ENCODE measurements at places on chromosomes 7 and 10. TPM values are rescaled to one million over a fixed set of nuclear protein-coding genes. Genes with fewer than 3 reads are reported as not detected.

The HOXA1 gene
- total RNA-seq = 0.83 TPM

The MUC3A gene
- not detected for total RNA-seq

The AKR1C8 gene
- not detected for total RNA-seq

The HOGA1 gene
- total RNA-seq = 0.36 TPM

The KLF14 gene
- total RNA-seq = not detected

The TAS2R41 gene
- total RNA-seq = not detected

DNA sequence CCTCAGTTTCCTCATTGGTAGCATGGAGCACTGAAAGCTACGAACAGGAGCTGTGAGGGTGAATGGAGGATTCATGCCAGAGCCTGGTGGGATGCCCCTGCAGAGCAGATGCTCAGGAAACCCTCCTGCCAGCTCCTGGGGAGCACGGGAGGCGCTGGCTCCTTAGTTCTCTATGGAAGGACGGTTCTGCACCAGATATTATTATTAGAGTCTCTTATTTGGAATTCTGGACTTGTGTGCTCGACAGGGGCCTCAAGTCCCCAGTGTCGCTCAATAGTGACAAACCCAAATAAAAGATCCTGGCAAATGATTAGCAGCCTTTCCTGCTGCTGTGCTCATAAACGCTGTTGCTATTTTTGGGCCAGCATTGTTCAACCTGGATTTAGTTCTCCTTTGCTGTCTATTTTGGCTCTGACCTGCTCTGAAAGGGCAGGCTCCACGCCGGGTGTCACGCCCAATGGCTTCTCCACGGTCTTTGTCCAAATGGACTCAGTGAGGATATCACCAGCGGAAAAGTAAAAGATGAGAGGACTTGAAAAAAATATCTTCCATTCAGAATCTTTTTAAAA, 23.0 kb upstream of the KLF6 start:
- H3K4me3 ChIP-seq = no peak overlapping the region
- H3K27ac ChIP-seq = peak overlapping the region; percentile 6
- DNase-seq = no peak
- H3K27me3 ChIP-seq = no peaks in the 10 kb centered on the region

- no peaks in the 10 kb centered on the region for H3K36me3 ChIP-seq
- no peak overlapping the region for H3K4me3 ChIP-seq
- no peaks in the 10 kb centered on the region for H3K4me1 ChIP-seq
- no peak for DNase-seq
These were observed 82.3 kb downstream of the NXPH1 start for GRCh38 chr7:8515640-8516185.

DNA sequence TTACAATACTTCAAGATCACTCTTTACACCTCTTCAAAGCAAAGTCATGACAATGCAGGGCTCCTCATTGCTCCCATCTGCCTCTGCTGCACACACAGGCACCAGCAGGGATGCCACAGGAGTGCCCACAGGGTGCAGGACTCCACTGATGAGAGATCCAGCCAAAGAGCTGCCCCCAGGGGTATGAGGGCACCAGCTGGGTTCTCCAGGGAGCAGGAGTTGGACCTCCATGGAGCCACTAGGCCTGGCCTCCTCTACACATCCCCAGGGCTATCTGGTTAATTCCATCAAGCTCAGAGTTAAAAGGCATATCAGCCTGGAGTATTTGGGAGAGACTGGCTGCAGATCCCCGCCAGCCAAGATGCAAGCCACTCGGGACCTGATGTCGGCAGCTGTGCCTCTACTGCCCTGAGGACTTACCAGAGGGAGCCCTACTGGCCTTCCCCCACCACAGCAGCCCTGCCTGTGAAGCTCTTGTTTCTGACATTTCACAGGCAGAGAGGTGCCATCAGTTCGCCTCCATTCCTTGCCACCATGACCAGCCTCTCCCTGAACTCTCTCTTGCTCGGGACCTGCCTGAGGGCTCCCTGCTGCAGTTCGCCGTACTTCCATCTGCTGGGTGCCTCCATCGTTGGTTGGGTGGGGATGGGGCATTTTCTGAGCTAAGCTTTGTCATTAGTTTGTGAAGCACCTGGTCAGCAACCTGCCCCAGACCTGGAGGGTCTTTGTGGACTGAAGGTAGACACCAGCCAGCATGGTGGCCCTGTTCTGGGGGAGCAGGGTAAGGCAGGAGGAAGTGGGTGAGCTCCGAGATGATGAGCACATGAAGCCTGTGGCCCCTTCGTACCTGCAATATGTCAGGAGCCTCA, 12.5 kb upstream of the TRIM8 start:
- H3K27ac ChIP-seq = peak overlapping the region; percentile 96
- peaks cover 77% of the 10 kb centered on the region for H3K4me1 ChIP-seq
- peaks cover 4% of the 10 kb centered on the region for H3K36me3 ChIP-seq
- DNase-seq = no peak

GRCh38 chr7:130009848-130010688, 41.1 kb downstream of the ZC3HC1 start:
- H3K27ac ChIP-seq = peak overlapping the region; percentile 22
- no peak overlapping the region for H3K4me3 ChIP-seq
- no peaks in the 10 kb centered on the region for H3K27me3 ChIP-seq
- H3K4me1 ChIP-seq = peaks cover 10% of the 10 kb centered on the region

- no peak for DNase-seq
- H3K27ac ChIP-seq = peak overlapping the region; percentile 87
- no peaks in the 10 kb centered on the region for H3K36me3 ChIP-seq
- H3K4me1 ChIP-seq = peaks cover 18% of the 10 kb centered on the region
- no peaks in the 10 kb centered on the region for H3K27me3 ChIP-seq
- H3K4me3 ChIP-seq = peak overlapping the region; percentile 3
These were observed 462.4 kb upstream of the KLF6 start for GRCh38 chr10:4247379-4247778.

DNA sequence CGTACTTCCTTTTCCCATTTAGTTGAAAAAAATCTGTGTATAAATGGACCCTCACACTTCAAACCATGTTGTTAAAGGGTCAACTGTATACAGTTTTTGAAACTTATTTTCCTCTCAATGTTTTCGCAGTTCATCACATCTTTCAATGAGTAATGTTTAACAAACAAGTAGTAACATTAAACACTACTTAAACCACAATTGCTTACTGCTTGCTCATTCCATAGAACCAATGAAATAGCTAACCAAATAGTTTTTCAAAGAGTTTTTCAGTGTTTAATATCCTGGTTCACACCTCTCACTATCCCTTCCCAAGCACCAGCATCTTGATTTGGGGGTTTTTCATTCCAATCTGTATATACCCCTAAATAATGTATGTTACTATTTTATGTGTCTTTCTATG, 9.1 kb downstream of the SEM1 start:
- no peak overlapping the region for H3K4me3 ChIP-seq
- peaks cover 2% of the 10 kb centered on the region for H3K36me3 ChIP-seq
- no peak overlapping the region for H3K27ac ChIP-seq
- H3K27me3 ChIP-seq = no peaks in the 10 kb centered on the region

GRCh38 chr7:111272092-111272491, 181.2 kb downstream of the LRRN3 start:
- H3K4me1 ChIP-seq = peaks cover 3% of the 10 kb centered on the region
- peak; percentile 25 for DNase-seq
- no peaks in the 10 kb centered on the region for H3K27me3 ChIP-seq
- H3K36me3 ChIP-seq = no peaks in the 10 kb centered on the region
- H3K27ac ChIP-seq = no peak overlapping the region

- H3K36me3 ChIP-seq = no peaks in the 10 kb centered on the region
- H3K27ac ChIP-seq = no peak overlapping the region
- no peak overlapping the region for H3K4me3 ChIP-seq
- no peaks in the 10 kb centered on the region for H3K27me3 ChIP-seq
These were observed 70.4 kb upstream of the NOBOX start for GRCh38 chr7:144473908-144474307.

DNA sequence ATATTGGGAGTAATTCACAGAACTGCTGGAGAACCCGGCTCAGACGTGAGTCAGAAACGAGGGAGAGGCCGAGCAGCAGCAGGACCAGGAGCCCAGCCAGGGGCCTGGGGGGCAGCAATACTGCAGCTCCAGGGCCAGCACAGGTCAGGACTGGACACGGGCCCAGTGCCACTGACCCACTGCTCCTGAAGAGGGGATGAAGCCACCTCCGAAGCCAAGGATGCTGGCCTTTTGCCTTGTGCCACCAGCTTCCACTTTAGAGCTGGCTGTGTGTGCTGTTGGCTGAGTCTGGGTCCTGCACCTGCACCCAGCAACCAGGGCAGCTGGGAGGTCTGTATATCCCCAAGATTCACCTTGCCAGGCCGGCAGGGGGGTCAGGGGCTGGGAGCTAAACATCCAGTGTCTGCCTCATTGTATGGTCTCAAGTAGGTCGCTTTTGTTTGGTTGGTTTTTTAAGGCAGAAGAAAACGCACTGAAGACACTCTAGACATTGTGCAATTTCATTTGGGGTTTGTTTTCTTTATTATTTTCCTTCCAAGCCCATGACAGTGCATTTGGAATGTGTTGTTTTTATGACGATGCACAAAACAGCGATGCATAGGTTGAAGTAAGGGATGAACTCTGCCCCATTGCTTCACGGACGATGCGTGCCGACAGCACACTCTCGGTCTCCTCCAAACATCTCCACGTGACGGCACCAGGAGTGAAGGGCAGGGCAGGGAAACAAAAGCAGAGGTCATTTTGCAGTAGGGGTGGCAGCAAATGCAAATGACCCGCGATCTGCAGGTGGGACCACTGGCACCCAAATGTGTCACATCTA, 27.7 kb upstream of the INSIG1 start:
- H3K36me3 ChIP-seq = no peaks in the 10 kb centered on the region
- H3K4me1 ChIP-seq = no peaks in the 10 kb centered on the region
- H3K4me3 ChIP-seq = no peak overlapping the region
- peaks cover 5% of the 10 kb centered on the region for H3K27me3 ChIP-seq
- DNase-seq = peak; percentile 43
- no peak overlapping the region for H3K27ac ChIP-seq

- H3K4me3 ChIP-seq = no peak within 1 kb of the TSS
- no peak within 1 kb of the TSS for H3K27ac ChIP-seq
- no peak for DNase-seq
- H3K4me1 ChIP-seq = no peaks in the 10 kb centered on the region
- no peaks in the 10 kb centered on the region for H3K36me3 ChIP-seq
These were observed at the start of gene TMEM273 for GRCh38 chr10:49187950-49188761. TSS of gene TMEM273 (minus strand) at chr10:49188391. CDS start at chr10:49188336, 55 bp downstream.

DNA sequence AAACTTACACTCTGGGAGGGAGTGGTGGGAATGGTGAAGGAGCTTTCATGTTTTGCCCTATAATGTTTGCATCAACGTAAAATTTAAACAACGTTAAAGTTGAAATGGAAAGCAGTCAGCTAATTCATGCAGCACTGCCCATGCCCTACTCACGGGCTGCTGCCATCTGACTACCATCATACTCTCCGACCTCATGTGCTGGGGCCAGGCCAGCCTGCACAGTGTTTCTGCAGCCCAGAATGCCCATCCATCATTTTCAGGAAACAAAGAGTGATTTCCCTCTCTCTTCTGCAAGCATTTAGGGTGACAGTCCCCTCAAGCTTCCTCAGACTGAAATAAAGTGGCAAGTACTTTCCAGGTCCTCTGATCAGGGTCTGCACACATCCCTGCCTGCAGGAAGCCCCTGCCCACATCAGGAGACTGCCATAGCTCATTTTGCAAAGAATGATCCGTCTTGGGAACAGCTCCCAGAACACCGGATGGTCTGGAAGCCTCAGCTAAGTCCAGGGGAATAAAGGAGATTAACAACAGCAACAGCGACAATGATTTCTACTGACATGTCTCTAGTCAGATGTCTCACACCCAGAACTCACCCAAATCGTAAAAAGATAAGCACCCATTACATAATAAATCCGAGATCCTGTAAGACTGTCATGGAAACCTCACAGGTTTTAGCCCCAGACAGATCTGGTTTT, 40.3 kb downstream of the ARHGAP22 start:
- DNase-seq = no peak
- H3K4me3 ChIP-seq = no peak overlapping the region
- no peaks in the 10 kb centered on the region for H3K27me3 ChIP-seq
- no peaks in the 10 kb centered on the region for H3K4me1 ChIP-seq

GRCh38 chr10:95767884-95768556, 12.1 kb downstream of the ENTPD1 start:
- H3K36me3 ChIP-seq = no peaks in the 10 kb centered on the region
- H3K27ac ChIP-seq = peak overlapping the region; percentile 85
- H3K27me3 ChIP-seq = no peaks in the 10 kb centered on the region
- no peak overlapping the region for H3K4me3 ChIP-seq

GRCh38 chr7:79880312-79880711, 254.3 kb upstream of the GNAI1 start:
- no peak overlapping the region for H3K27ac ChIP-seq
- DNase-seq = no peak
- H3K36me3 ChIP-seq = no peaks in the 10 kb centered on the region
- peaks cover 5% of the 10 kb centered on the region for H3K4me1 ChIP-seq
- no peaks in the 10 kb centered on the region for H3K27me3 ChIP-seq

- no peak overlapping the region for H3K27ac ChIP-seq
- no peaks in the 10 kb centered on the region for H3K36me3 ChIP-seq
- H3K4me3 ChIP-seq = no peak overlapping the region
- no peaks in the 10 kb centered on the region for H3K27me3 ChIP-seq
- DNase-seq = peak; percentile 74
- peaks cover 8% of the 10 kb centered on the region for H3K4me1 ChIP-seq
These were observed 56.5 kb downstream of the CTTNBP2 start for GRCh38 chr7:117816727-117817126.

DNA sequence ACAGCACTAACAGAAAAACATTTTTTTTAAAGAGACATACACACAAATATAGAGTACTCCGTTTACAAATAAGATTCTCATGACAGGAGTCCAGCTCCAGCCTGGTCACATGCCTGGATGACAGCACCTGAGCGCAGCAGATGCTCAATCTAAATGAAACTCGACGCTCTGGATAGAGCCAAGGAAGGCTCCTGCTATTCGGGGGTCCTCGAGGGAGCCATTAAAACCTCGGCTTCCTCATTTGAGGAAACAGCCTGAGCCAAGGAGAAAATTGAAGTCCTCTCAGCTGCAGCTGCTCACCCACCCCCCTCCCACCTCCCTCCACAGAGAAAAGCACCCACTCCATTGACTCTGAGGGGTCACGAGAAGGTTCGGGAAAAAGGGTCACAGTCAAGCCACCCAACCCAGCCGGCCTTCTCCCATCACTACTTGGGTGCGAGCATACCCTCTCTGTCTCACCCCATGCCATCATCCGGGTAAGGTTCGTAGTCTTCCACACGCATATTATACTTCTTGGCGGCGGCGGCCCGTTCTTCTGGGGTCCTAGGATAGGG, 673 bp downstream of the NDUFB8 start:
- peaks cover 5% of the 10 kb centered on the region for H3K4me1 ChIP-seq
- peak overlapping the region; percentile 86 for H3K4me3 ChIP-seq
- peaks cover 19% of the 10 kb centered on the region for H3K36me3 ChIP-seq
- H3K27ac ChIP-seq = peak overlapping the region; percentile 84

- no peak for DNase-seq
- no peaks in the 10 kb centered on the region for H3K4me1 ChIP-seq
- no peaks in the 10 kb centered on the region for H3K36me3 ChIP-seq
These were observed 268.7 kb downstream of the CELF2 start for GRCh38 chr10:11286261-11286852.

DNA sequence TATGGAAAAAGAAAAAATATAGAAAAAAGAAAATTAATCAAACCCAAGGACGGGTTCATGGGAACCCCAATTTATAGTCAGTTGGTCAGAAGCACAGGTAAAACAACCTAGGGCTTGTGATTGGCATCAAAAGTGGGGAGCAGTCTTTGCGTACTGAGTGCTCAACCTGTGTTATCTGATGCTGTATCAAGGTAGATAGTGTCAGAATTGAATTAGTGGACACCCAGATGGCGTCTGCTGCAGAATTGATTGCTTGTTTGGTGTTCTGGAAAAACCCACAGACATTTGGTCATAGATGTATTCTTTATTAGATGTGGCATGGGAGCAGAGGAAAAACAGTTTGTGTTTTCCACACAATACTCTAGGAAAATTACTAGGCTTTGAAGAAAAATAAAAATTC, 39.6 kb downstream of the NEUROG3 start:
- H3K36me3 ChIP-seq = no peaks in the 10 kb centered on the region
- H3K4me1 ChIP-seq = no peaks in the 10 kb centered on the region
- H3K27me3 ChIP-seq = peaks cover 14% of the 10 kb centered on the region
- no peak overlapping the region for H3K27ac ChIP-seq
